Stimulated activated CD4-positive, alpha-beta T cell treated with anti-CD3 and anti-CD28 coated beads, Interleukin-4, amount 100 ng/mL, for 1 hour (primary cell): ENCODE measurements at places on chromosomes 3 and 15.

DNA sequence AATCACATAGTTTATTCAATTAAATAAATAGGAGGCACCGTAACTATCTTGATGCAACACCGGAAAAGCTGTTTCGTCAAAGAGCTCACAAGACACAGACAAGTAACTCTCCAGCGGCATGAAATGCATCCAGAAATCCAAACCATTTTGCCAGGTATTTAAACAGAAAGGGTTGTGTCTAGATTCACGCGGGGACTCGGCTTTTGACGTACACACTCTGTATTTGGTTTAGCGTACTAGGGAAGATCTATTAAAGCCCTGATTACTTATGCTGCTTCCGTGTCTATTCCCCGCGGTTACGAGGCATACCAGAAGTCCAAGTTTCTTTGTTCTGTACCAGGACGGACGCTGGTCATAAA is 718 bp downstream of the BNIP2 start:
- DNase-seq: no peak

DNA sequence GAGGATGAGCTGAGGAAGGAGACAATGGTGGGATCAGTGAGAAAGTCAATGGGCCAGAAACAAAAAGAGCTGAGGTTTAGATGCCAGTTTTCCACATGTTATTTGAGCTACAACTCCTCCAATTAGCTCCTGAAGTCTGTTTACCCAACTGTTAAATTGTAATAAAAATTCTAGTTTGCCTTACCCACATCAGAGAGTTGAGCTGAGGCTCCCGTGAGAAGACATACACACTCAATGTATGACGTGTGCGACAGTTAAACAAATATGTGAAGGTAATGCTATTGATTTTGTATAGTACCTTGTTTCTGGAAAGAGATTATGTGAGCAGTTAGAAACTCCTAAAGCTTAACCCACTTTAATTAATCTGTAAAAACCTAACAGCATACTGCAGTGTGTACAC is 318.1 kb upstream of the GRM7 start:
- no peak for DNase-seq

- DNase-seq: no peak
These were observed 581.4 kb upstream of the TBL1XR1 start for GRCh38 chr3:177778633-177779032.

- DNase-seq: no peak
These were observed 837.8 kb downstream of the DIPK2A start for GRCh38 chr3:144809380-144809779.

DNA sequence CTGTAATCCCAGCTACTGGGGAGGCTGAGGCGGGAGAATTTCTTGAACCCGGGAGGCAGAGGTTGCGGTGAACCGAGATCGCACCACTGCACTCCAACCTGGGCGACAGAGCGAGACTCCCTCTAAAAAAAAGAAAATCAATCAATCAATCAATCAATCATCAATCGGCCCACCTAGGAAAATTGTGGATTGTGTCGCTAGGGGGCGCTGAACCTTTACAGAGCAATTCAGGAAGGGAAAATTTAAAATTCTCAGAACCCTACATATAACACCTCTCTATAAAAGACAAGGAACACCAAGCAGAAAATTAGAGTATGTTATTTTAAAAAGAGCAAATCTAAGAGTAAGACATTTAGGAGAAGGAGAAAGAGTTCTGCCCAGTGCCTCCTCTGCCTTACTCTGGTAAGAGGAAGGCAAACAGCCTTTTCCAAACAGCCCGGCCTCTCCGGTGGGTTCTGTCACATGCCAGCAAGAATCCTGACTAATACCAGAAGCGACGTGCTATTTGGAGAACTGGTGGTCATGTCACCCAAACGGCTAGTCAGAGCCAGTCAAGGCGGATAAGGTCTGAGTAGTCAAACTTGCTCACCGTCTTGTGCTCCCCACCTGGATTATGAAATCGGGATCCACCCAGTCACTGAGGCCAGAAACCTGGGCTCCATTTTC is 22.3 kb upstream of the SMCO1 start:
- DNase-seq: peak; percentile 66

GRCh38 chr15:81113204-81113657 is 20.8 kb upstream of the CFAP161 start:
- no peak for DNase-seq

- DNase-seq: no peak
These were observed 59.3 kb downstream of the MCF2L2 start for GRCh38 chr3:183369117-183369516.

GRCh38 chr3:108388136-108389132 is 92.1 kb downstream of the HHLA2 start:
- DNase-seq: peak; percentile 8

- no peak for DNase-seq
These were observed 113.5 kb downstream of the VGLL4 start for GRCh38 chr3:11530153-11530721.

DNA sequence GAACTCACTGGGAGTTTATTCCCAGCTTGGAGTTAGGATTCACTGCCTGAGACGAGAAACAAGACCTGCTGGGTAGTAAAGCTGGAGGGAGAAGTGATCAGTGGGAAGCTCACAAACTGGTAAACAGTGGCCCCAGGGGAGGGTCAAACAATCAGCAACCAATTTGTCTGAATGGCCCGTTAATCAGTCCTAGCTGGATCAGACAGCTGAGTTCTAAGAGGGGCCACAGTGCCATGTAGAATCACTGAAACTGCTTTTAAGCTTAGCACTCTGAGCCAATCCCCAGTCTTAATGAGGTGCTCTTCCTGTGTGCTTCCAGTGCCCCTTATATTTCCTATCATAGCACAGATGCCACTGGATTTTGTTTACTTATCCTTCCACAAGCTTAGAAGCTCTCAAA is 591.7 kb downstream of the RSL24D1 start:
- DNase-seq: no peak

- no peak for DNase-seq
These were observed 22.7 kb downstream of the ZIC4 start for GRCh38 chr3:147383617-147384016.

GRCh38 chr3:194080436-194080835 is 55.5 kb upstream of the HES1 start:
- DNase-seq: no peak

- no peak for DNase-seq
These were observed 48.6 kb upstream of the MKRN3 start for GRCh38 chr15:23516866-23517265.

DNA sequence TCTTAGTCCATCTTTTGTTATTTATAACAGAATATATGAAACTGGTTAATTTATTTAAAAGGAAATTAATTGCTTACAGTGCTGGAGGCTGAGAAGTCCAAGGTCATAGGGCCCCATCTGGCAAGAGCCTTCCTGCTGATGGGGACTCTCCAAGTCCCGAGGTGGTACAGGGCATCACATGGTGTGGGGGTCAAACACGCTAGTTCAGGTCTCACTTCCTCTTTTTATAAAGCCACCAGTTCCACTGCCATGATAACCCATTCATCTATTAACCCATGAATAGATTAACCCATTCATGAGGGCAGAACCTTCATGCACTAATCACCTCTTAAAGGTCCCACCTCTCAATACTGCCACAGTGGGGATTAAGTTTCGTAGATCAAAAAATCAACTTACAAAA is 659.3 kb downstream of the NAALADL2 start:
- no peak for DNase-seq

- no peak for DNase-seq
These were observed 3.1 kb downstream of the RBP2 start for GRCh38 chr3:139473155-139473771.

DNA sequence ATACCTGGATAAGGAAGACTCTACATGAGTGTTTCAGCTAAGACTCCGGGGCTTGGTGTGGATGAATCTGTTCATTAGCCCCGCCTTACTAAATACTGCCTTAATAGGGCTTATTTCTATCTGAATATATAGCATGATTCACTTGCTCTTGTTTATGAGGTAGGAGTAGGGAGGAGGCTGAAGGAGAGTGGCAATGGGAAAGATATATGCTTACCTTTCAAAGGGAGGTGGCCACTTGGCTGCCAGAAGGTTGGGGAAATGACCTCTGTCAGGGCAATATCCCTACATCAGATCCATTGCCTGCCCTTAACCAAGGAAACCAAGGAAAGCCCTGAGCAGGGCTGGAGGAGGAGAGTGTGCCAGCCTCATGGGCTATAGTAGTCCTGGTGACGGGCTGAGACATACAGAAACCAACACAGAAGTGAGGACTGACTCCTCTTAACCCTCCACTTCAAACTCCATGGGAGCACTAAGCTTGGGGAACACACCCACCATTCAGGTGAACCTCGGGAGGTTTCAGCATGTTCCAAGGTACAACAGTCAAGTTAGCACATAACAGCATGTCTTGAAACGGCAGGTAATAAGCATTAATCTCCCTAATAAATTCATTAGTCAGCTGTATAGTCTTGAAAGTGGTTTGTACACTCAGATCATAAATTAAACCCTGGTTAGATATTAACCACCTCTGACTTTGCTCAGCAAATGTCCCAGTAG is 80.1 kb downstream of the EOMES start:
- no peak for DNase-seq

GRCh38 chr3:52333869-52334557 is 17.9 kb downstream of the DNAH1 start:
- DNase-seq: no peak

- peak; percentile 82 for DNase-seq
These were observed 51.2 kb upstream of the MINAR1 start for GRCh38 chr15:79380755-79381497.

DNA sequence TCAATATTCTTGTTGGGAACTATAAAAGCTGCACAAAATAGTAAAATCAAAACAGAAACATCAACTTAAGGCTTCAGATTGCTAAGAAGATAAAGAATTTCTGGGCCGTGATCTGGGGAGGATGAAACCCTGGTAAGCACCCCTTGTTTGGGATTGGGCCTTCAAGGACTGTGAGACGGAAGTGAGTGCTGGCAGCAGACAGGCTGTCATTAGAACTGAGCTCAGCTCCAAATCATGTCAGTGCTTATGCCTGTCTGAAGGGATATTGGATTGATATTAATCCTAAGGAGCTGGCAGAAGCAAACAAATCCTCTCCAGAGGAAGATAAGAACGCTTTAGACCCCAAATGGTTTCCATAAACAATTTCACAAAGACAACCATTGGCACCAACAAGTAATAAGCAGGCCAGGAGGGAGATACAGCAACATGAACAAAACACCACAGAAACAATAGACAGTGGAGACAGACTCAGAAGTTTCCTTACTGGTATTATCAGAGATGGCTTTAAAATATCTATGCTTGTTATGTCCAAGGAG is 72.6 kb upstream of the CTXND1 start:
- DNase-seq: no peak

GRCh38 chr3:154829929-154830328 is 250.2 kb upstream of the MME start:
- DNase-seq: no peak

GRCh38 chr3:158460926-158461325 is 110.1 kb upstream of the MLF1 start:
- DNase-seq: no peak

DNA sequence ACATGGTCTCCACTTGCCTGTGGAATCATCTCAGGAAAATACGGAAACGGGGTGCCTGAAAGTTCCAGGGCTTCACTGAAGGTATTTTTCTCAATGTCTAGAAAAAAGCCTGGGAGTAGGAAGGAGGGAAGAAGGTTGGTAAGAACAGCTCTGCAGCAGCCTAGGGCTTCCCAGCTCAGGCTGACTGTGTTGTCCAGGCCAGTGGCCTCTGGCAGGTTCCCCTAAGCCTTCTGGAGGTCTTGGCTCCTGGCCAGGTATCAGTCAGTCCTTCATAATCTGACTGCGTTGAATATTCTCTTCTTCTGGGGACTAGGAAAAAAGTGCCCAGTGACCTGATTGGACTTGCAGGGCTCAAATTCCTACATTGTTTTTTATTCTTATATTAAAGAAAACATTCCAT is 38.6 kb downstream of the SSR3 start:
- no peak for DNase-seq

GRCh38 chr3:125136515-125136914 is 76.0 kb downstream of the SLC12A8 start:
- DNase-seq: no peak

DNA sequence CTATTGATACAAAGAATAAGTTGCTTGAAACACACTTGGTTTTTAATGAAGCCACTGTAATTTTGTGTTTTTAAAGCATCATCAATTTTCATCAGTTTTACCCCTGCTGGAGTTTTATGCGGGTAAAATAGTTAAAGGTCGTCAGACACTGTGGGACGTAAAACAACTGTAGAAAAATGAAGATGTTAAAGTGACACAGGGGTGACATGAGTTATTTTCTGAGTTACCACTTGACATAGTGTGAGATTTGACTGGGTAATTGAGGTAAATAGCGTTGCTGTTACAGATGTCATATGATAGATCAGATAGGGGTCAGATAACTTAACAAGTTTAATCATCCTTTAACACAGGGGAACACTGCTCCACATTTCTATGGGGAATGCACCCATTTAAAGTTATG is 297.6 kb downstream of the CHL1 start:
- DNase-seq: no peak

DNA sequence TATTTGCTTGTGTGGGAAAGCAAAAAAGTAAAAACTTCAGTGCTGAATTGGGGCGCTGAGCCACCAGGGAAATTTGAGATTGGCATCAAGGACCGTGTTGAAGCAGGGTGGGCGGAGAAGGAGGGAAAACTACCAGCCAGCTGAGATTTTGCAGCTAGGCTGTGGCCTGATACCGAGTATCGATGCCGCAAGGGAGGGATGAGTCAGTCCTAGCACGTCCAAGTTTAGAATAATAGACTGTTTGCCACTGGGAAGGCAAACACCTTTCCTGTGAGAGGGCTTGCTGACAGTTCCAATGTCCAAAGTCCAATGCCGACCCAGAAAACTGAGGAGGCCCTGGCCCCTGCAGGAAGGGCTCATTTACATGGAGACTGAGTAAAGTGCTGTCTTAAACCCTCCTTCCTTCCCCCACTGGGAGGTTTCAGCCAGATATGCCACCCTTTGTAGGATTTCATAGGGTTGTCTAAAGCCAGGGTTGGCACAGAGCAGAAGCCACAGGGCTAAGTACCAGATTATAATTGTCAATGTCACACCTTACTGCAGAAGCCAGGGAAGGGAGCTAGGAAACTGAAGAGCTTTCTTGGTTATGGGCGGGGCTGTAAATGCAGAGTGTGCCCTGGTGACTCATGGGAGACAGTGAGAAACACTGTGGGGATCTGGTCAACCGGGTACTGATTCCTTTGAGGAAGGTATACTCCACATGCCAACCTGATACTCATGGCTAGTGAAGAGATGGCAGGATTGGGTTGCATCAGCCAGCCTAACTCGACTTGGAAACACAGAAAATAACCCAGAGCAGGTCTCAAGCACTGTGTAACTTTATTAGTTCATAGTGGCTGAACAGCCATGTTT is 28.4 kb upstream of the PIK3CB start:
- DNase-seq: no peak

DNA sequence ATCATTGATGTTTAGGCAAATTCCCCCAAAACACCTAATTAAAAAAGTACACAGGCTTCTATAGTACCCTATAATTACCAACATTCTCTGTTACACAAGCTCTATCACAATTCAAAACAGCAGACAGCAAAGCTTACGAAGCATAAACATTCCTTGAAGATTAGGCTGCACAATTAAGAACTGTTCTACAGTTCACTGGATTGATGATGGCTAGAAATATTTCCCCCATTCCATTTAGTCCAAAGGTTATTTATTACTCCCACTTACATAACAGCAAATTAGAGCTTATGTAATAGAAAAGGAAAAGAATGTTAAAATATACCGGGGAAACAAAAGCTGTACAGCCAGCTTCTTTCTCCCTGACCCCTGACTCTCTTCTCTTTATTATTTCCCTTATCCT is 49.3 kb downstream of the UACA start:
- no peak for DNase-seq

- DNase-seq: no peak
These were observed 35.2 kb upstream of the MELTF start for GRCh38 chr3:197064771-197065170.

- no peak for DNase-seq
These were observed 42.6 kb downstream of the ANKRD28 start for GRCh38 chr3:15755181-15755580.

- DNase-seq: no peak
These were observed 414.2 kb downstream of the CNTN4 start for GRCh38 chr3:2512881-2513280.
